Stimulated activated CD4-positive, alpha-beta T cell treated with anti-CD3 and anti-CD28 coated beads, Interleukin-2, amount 100 ng/mL, for 24 hours (primary cell): ENCODE measurements at places on chromosomes 4 and X.

- no peak for DNase-seq
These were observed 130.6 kb upstream of the FAT1 start for GRCh38 chr4:186854256-186854655.

DNA sequence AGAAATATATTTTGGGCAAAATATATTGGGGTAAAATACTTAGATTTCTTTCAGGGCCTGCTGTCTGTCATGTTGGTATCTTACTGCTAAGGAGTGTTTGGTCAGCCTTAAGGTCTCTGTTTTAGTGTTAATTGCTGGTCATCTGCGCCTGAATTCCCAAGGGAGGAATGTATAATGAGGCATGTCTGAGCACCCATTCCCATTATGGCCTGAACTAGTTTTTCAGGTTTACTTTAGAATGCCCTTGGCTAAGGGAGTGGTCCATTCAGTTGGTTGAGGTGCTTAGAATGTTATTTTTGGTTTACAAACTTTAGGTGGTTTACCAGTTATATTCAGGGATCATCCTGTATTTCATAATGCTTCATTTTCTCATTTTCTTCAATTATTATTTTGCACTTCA lies 125.9 kb downstream of the CFAP299 start:
- no peak for DNase-seq

DNA sequence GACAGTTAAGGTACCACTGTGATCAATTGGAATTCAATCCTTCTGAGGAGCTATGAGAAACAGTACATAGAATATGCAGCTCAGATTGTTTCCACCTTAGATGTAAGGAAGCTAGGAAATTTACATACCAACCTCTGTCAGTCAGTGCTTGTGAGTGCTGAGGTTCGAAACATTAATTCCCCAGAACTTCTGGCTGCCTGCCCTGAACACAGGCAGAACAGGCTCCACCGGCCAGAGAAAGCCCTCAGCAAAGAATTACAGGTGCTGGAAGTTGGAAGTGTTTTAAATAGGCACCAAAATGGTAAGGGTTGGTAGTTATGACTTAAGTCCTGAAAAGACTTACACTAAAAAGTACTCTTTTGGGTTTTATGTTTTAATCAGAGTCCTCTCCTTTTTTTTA lies 651.8 kb downstream of the C4orf33 start:
- DNase-seq, result no peak

GRCh38 chrX:30659421-30659820 lies 6.2 kb downstream of the GK start:
- no peak for DNase-seq

DNA sequence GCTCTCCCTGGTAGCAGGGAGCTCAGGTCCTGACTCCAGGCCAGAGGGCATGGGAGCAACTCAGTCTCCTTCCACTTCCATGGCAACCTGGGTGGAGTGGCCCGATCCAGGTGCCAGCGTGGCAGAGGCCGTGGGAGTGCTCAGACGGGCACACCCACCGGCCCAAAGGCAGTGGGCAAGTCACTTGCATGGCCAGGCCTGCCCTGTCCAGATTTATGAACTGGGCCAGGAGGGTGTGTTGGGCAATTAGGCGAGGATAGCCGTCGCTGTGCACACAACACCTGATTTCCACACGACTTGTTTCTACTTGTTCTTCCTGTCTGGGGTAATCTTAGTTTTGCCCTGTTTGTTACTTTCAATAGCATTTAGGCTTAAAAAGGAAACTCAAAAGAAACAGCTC lies 55.5 kb upstream of the NYX start:
- no peak for DNase-seq

- no peak for DNase-seq
These were observed 175.0 kb downstream of the MAPK10 start for GRCh38 chr4:86184901-86185285.
